ENCODE measurements at places on chromosomes 3 and 15.
A peak's percentile ranks its signal among the peaks of the same experiment; 100 is the strongest.

GRCh38 chr3:157204431-157204830 is 44.5 kb upstream of the CCNL1 start:
- no peak for DNase-seq

DNA sequence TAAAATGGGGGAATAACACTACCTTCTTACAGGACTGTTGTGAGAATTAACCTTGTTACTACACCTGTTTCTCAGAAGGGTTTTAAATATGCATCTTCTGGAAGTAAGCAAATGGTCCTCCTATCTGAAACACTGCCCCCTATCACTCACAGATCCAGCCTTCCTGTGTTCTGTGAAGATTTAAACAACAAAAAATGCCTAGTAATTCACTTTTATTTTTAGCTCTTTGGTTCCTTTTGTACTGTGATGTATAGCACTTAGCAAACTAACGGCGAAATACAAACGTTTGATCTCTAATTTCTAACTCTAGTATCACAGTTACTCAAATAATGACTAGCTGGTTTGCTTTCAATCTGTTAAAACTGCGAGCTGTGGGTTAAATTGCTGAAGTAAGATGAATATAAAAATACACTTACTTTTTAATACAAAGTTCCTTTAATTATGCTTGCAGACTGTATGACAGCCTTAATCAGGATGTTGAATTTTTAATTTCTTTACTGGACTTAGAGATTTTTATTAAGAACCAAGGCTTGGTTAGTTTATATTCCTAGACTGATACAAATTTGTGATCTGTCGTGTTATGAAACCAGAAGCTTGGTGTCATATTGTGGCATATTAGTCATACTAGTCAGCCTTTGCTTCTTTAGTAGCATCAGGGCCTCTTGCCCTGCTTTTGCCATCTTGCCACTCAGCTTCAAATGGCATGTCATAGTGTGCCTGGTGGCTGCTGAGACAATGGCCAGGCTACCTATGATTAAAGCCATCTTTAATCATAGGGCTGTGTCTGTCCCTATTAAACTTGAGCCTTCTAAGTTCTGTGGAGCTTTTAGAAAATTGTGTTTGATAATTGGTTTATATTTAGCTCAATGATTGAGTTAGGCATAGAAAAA is 9.2 kb downstream of the EIF3J start:
- no peak for DNase-seq

- peak; percentile 37 for DNase-seq
These were observed 74.4 kb downstream of the DLG1 start for GRCh38 chr3:197224034-197224444.

- no peak for DNase-seq
These were observed 47.5 kb upstream of the SEMA4B start for GRCh38 chr15:90153658-90154057.

- no peak for DNase-seq
These were observed 37.8 kb downstream of the KY start for GRCh38 chr3:134613006-134613520.

DNA sequence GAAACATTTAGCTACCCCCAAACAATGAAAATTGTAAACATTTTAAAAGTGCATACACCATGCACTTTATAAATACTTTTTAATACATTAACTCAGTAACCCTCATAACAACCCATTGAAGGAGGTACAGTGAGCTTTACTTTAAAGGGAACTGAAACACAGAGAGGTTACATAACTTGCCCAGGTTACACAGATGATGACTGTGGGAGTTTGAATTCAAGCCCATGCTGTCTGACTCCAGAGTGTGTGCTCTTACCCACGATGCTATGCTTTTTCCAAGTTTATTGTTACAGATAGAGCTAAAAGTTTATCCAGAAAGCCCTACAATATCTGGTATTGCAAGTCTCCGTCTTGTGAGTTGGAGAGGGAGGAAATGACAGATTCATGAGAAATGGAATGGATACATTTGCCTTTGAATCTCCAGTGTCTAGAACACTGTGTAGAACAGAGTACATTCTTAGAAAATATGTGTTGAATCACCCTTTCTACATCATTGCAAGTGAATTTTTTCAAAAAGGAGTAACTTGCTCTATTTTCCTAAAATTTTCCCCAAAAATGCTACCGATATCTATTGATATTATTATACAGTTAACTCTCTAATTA is 428.3 kb downstream of the NAALADL2 start:
- DNase-seq, result no peak
